ENCODE measurements at places on chromosomes 7 and 10. TPM values are rescaled to one million over a fixed set of nuclear protein-coding genes. Genes with fewer than 3 reads are reported as not detected.

OR2A5 gene
- not detected for total RNA-seq

HSPA12A gene
- total RNA-seq = 9.0 TPM

GPR15LG gene
- total RNA-seq = not detected

ITPRID1 gene
- total RNA-seq = not detected

AQP1 gene
- 1.5 TPM for total RNA-seq

MYOF gene
- 263 TPM for total RNA-seq

PRTFDC1 gene
- 71.3 TPM for total RNA-seq

SFTPA1 gene
- total RNA-seq = not detected

HTR7 gene
- 0.83 TPM for total RNA-seq

HABP2 gene
- total RNA-seq = not detected

EGR2 gene
- 0.33 TPM for total RNA-seq
